ENCODE measurements at places on chromosomes 13 and 19.

GRCh38 chr19:12695997-12696365 is 450 bp downstream of the FBXW9 start:
- peak; percentile 45 for DNase-seq

DNA sequence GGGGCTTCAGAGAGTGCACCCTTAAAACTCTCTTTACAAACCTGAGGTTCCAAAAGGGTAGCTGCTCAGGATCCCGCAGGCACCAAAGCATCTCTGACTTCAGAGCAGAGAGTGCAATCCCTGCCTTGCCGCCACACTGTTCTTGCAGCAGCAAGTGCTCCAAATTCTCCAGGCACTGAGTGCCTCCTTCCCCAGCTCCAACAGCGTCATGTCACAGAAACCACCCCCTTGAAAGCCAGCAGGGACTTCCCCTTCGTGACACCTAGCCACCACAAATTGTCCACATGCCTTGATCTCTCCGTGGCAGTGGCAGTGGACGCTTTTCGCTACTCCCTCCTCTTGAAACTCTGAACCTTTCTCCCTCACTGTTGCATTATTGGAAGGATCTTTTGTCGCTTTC is 39.9 kb downstream of the MBNL2 start:
- DNase-seq = no peak

GRCh38 chr13:32228330-32229041 is 86.7 kb downstream of the ZAR1L start:
- peak; percentile 3 for DNase-seq

GRCh38 chr13:98510156-98510509 is 66.8 kb downstream of the STK24 start:
- DNase-seq = no peak

- no peak for DNase-seq
These were observed 3.1 kb downstream of the ATP12A start for GRCh38 chr13:24683351-24683750.

GRCh38 chr13:80276371-80277289 is 64.3 kb downstream of the SPRY2 start:
- no peak for DNase-seq

GRCh38 chr19:35034588-35035382 is 4.5 kb downstream of the SCN1B start:
- no peak for DNase-seq

GRCh38 chr13:113157929-113158747 is at the start of gene PROZ:
TSS of gene PROZ (plus strand) at chr13:113158648. CDS start at chr13:113158661, 13 bp downstream.
- DNase-seq = no peak

- no peak for DNase-seq
These were observed 306.1 kb downstream of the DCT start for GRCh38 chr13:94173312-94173854.

GRCh38 chr13:112366907-112367646 is 9.1 kb upstream of the SPACA7 start:
- DNase-seq = no peak

DNA sequence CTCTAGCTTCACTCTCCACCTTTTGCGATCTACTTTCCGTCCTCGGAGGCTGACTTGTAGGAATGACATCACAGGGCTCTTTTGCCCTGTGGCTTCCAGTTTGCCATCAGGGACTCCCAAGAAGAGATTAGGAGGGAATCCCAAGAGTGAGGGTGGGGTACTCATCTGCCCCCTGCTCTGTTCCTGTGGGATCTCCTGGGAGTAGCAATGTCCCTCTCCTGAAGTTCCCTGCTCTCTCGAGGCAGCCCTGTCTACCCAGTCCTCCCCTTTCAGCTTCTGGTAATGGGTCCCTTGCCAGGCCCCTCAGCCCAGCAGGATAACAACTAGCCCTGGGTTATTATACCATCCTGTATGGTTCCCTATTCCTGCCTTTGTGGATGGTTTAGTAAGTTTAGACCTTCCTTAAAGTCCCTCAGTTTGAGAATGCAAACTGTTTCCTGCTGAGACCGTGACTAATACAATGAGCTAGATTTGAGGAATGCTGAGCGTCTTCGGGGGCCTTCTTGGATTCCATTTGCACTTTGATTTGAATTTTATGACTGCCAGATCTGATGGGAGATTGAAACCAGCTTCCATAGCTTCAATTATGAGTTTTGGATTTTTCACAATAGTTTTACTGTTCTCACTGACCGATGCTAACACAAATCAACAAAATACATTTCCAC is 73.7 kb upstream of the IPO5 start:
- DNase-seq = no peak

DNA sequence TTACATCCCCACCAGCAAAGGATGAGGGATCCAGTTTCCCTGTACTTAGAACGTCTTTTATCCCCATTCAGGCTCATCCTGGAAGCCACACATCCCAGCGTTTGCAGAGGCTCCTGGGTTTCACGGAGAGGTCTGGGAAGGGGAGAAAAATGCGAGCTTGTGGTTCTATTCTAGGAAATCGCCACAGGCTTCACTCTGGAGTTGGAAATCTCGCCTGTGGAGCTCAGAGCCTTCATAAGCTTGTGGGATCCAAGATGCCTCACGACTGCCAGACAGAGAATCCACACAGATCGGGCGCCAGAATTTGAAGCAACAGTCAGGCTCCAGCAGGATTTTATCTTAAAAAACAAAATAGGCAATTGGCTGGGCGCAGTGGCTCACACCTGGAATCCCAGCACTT is 157.9 kb downstream of the PTPRS start:
- no peak for DNase-seq

- DNase-seq = no peak
These were observed 231.0 kb downstream of the MYO16 start for GRCh38 chr13:108860418-108860817.

DNA sequence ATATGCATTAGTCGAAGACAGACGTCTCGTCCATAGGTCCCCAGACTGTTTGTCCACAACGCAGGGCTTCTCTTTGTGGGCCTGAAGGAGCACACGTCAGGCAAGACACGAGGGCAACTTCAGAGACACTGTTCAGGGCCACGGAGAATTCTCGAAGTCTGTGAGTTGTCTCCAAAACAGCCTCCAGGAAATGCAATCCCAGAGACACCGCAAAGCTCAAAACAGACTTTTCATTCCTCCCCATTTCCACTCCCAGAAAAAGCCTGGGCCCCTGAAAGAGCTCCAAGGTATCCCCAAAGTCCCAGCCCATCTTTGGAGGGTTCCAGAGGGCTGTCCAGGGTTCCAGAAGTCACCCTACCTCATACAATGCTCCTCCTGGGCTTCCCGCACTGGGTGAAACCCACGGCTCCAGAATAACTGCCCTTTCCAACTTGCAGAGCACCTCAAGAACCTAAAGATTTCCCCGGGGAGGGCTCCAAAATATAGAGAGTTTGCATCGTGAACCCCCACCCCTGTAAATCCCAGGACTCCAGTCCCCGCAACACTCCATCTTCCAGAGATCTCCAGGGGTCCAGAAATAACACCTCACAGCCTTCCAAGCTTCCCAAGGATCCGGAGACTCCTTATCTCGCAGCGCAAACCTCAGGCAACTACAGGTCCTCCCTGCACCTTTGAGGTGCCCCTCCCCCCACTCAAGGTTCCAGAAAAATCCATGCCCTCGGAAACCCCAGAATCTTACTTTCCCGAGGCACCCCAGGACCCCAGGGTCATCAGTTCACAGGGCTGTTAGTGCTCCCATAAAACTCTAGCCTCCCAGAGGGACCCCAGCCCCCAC is 687 bp upstream of the FTL start:
- no peak for DNase-seq

DNA sequence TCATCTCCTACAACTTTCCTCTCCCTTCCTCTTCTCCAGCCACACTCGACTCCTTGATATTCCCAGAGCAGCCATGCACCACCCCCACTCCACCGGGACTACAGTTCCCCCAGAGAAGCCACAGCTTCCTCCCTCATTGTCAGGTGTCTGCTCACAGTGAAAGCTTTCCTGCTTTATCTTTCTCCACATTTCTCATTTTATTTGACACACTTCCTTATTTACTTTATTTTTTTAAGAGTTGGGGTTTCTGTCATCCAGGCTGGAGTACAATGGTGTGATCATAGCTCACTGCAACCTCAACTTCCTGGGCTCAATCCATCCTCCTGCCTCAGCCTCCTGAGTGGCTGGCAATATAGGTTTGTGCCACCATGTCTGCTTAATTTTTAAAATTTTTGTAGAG is 464.6 kb downstream of the MYO16 start:
- no peak for DNase-seq

- peak; percentile 43 for DNase-seq
These were observed 75.4 kb downstream of the PEG3 start for GRCh38 chr19:56765137-56765536.
